ENCODE measurements at places on chromosomes 6 and 20.
A peak's percentile ranks its signal among the peaks of the same experiment; 100 is the strongest.

DNA sequence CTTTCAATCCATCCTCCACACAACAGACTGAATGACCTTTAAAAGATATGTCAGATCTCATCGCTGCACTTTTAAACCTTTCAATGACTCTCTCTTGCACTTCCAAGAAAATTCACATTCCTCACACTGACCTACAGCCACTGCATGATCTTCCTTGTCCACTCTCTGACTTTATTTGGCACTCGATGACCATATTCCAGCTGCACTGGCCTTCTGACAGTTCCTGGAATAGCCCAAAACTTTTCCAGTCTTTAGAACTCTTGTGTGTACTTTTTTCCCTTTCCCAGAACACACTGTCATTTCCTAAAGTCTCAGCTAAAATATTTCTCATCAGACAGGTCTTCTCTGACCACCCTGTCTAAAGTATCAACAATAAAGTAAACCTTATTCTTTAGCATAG lies 174.6 kb downstream of the ADGRG6 start:
- no peak for DNase-seq

- DNase-seq, result no peak
Measured at GRCh38 chr20:39468703-39469102, 506.6 kb downstream of the DHX35 start.

GRCh38 chr6:106732376-106732940 lies 103.1 kb downstream of the QRSL1 start:
- no peak for DNase-seq

DNA sequence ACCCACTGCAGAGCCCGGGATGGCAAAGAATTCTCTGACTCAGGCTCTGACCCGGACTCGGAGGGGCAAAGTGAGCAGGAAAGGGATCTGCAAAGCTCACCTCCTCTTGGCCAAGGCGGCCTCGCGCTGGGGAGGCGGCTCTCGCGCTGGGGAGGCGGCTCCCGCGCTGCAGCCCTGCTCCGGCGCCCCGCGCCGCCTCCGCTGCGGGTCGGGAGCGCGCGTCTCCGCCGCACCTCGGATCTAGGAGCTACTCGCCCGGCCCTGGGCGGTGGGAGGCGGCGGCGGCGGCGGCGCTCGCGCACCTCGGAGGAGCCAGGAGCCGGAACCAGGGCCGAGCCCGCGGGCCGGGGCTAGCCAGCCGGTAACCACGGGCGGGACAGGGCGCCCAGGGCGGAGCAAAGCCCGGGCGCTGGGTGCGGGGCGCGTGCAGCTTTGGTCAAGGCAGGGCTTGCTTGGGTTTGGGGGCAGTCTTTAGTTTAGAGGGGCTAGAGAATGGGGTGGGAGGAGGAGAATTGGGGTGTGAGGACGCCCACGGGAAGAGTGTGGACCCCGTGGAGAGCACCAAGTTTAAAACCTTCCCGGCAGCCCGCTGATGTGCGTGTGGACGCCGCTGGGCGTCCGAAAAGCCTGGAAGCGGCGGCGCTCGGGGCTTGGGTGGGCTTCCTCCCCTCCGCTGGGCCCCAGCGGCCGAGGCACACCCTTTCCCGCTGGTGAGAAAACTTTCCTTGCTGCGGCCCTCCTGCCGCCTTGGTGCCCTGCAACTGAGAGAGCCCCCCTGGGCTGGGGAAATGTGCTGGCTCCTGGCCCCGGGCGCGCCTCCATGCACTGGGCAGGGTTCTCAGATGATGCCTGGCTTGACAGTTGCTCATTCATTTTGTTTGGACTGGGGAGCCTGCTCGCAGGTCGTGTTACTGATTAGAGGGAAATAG lies at the start of gene MRAP2:
MRAP2 (plus strand) TSS at position 250 of the 929 bp plus-strand sequence. CDS start 21,547 bp downstream, outside the sequence.
- DNase-seq, result no peak

GRCh38 chr6:140897804-140898573 lies 1234.7 kb upstream of the GJE1 start:
- DNase-seq, result peak; percentile 71

- DNase-seq, result no peak
Measured at GRCh38 chr6:102389994-102390393, 996.5 kb downstream of the GRIK2 start.

GRCh38 chr6:114144887-114145851 lies 174.2 kb upstream of the HDAC2 start:
- DNase-seq, result no peak

GRCh38 chr6:16630026-16630643 lies 131.1 kb downstream of the ATXN1 start:
- DNase-seq, result no peak

DNA sequence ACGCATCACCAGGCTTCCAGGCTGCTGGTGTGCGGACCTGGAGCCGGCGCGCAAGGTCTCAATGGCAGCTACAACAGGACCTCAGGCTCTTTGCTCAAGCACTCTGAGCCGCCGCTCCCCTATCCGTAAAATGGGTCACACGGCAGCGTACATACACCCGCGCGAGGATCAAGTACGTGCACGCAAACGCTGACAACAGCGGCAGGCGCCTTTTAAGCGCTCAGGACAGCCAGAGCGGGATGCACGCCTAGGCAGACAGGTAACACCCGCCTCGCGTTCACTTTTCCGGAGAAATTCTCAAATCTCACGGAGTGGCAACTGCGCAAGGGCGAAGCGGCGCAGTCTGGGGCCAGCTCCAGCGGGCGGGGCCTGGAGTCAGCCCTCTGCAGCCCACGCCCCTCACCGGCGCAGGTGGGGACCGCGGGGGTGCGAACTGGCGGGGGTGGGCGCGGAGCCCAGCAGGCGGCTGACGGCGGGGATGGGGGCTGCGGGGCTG lies 535 bp downstream of the EXOC2 start:
- DNase-seq, result peak; percentile 52

GRCh38 chr6:37630281-37630799 lies 67.3 kb downstream of the MDGA1 start:
- peak; percentile 61 for DNase-seq

DNA sequence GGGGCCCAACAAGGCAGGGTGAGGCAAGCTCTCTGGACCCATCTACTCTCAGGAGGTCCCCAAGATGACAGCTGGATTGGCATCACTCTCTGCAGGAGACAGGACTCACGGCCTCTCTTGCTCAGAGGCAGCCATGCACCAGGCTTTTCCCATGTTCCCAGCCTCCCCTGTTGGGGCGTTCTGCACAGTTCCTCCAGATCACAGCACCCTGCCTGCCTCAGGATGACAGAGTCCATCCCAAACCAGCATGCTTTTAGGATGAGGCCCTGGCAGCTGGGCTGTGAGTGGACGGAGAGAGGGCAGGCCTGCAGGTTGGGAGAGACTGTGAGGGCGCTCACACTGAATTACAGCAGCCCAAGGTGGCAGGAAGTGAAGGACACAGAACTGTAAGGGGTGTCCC lies 143.2 kb upstream of the MLN start:
- no peak for DNase-seq

GRCh38 chr6:109424946-109425345 lies 15.5 kb downstream of the PPIL6 start:
- DNase-seq, result no peak

GRCh38 chr6:46243754-46244153 lies 73.0 kb upstream of the ENPP5 start:
- DNase-seq, result no peak

GRCh38 chr6:167471548-167471930 lies 146.7 kb downstream of the TTLL2 start:
- DNase-seq, result no peak

GRCh38 chr6:116586276-116586675 lies 15.0 kb downstream of the RWDD1 start:
- no peak for DNase-seq

GRCh38 chr6:95847061-95847460 lies 168.7 kb upstream of the FUT9 start:
- no peak for DNase-seq

- DNase-seq, result no peak
Measured at GRCh38 chr6:38836585-38836984, 121.5 kb downstream of the DNAH8 start.

DNA sequence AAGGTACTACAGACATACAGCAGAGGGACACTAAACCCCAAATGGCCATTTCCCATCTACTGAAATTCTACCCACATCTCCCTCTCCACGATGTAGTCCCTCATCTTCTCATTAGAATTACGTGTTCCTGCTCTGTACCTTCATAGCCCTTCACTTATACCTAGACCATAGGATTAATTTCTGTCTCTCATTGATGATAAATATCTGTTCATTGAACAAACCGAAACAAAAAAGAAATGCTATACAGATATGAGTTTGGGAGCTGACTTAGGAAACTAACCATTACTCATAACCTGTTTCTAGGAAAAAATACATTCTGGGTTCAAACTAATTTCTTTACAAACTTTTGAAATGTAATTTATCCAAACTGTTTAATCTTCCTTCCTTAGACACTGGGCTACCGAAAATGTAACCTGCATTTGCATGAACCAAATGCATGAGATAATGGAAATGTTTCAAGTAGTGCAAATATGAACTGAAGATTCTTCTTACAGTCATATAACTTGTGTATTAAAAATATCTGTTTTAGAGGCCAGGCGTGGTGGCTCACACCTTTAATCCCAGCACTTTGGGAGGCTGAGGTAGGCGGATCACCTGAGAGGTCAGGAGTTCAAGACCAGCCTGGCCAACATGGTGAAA lies 85.3 kb downstream of the GJA10 start:
- DNase-seq, result no peak

DNA sequence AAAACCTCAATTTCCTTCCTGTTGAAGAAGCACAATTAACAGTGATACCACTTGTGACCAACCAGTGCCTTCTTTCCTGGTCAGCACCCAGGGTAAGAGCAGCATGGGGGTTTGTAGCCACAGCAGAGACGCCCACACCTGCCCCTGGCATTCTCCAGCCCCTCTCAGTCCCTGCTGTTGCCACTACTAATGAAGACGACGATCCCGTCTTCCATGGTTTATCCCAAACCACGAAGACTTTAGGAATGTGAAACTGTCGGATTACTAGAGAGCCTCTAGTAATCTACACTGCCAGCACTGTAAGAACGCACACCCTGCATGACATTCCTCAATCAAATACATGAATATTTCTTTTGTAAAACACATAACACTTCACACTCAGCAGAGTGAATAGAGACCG lies 60.0 kb downstream of the GINS1 start:
- no peak for DNase-seq

DNA sequence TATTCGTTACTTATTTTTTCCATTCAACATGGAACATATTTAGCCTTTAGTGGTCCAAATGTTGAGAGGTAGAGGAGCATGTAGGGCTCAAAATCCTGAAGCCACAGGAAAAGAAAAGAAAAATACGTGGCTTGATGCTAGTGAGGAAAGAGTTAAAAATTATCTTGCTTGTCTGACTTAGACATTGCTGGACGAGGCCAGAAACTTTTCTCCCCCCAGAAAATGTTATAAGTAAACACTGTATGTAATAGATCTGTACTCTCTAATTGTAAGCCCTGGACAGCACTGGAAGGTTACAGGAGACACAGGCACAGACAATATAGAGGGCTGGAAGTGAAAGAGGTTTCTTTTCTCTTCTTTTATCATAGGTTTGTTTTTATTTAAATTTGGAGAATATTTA lies 165.6 kb downstream of the ZFP64 start:
- DNase-seq, result no peak

- no peak for DNase-seq
Measured at GRCh38 chr6:115194981-115195638, 852.3 kb upstream of the HS3ST5 start.

GRCh38 chr20:53967527-53967926 lies 102.9 kb downstream of the BCAS1 start:
- no peak for DNase-seq

DNA sequence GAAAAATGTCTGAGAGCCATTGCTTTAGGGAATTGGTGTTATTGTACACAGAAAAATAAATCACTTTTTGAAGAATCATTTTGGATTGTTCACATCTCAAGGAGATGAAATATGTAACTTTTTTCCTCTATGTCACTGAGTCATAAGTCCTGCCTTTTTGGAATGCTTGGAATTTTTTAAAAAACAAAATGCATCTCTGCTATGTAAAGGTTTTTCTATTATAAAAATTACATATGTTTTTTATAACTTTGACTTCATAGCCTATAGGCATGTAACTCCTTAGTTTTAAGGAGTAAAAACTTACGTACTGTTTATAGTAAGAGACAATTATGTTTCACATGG lies 8.7 kb downstream of the RNF144B start:
- no peak for DNase-seq

DNA sequence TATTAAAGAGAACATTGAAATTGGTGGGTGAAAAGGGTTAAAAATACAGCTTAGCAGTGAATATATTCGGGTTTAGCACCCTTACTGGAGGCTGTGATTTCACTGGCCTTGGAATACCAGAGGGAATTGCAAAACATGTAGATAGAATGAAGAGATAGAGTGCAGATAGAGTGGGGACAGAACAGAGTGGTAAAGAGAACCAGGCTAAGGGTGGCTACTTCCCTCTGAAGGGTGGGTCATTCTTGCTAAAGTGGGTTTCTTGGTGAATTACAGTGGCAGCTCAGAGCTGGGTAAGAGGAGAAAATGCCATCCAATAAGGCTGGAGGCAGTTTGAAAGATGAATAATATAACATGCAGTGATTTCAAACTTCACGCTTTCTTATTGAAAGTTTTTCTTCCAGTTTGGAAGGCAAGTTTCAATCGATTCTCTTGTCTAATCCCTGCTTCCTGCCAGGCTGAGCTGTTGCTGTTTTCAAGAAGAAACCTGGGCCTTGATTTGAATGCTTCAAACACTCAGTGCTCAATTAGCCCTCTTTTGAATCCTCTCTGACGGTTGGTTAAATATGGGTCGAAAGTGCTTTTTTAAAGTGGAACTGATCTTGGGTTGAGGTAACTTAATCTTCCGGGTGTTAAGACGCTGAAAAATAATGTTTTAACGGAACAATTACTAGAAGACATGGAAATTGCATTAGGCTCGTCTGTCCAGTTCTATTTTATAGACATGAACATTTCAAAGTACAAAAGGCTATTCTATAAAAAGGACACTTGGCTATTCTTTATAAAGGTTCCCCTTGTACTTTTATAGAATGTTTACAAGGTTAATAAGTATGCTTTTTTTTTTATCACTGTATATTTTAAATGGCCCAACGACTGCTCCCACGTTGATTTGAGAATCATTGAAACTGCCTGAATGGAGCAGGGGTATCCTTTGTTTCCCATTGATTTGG lies 203.3 kb downstream of the BCAS1 start:
- no peak for DNase-seq

- DNase-seq, result no peak
Measured at GRCh38 chr6:151699719-151700118, 107.8 kb upstream of the ESR1 start.

- no peak for DNase-seq
Measured at GRCh38 chr6:111617149-111617548, 11.5 kb upstream of the TRAF3IP2 start.

GRCh38 chr6:3468585-3468984 lies 11.7 kb upstream of the SLC22A23 start:
- DNase-seq, result no peak

All from SW 1271 (cell line).